Astrocyte of the spinal cord (primary cell): ENCODE measurements at places on chromosomes 12 and 14.

DNA sequence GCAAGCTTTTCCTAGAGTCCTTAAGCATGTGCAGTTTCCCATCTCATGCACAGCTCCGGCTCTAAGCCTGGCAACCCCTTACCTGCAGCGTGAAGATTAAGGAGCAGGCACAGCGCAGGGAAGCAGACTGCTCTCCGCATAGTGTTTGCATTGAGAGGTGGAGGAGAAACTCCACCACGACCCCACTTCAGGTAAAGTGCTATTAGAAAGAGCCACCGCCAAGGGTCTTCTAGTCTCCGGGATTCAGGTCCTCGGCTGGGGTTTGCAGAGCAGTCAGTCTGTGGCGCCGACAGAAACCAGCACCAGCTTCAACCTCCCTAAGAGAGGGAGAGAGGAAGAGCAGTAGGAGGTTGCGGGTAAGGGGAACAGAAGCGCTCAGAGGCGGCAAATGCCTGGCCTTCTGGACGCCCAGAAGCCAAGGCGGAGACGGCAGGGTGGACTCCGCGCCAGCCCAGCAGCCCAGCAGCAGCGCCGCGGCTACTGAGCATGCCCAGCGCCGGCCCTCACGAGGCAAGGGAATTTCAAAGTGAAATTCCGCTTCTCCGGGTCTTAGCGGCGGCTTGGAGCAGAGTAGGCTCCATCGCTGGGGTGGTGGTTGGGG lies at the start of gene PTPRR:
Gene PTPRR (minus strand): TSS at position 488 of the 601 bp plus-strand sequence. CDS start 348 bp downstream, at position 140.
- no peak for DNase-seq

- no peak for DNase-seq
Observed at GRCh38 chr12:112214064-112214463, 88.7 kb downstream of the TRAFD1 start.

GRCh38 chr12:83198291-83199015 lies 511.7 kb downstream of the TMTC2 start:
- no peak for DNase-seq

- DNase-seq = no peak
Observed at GRCh38 chr12:54762390-54762789, 91.9 kb upstream of the MUCL1 start.

GRCh38 chr14:22472935-22473854 lies 115.8 kb downstream of the DAD1 start:
- DNase-seq = peak; percentile 69

DNA sequence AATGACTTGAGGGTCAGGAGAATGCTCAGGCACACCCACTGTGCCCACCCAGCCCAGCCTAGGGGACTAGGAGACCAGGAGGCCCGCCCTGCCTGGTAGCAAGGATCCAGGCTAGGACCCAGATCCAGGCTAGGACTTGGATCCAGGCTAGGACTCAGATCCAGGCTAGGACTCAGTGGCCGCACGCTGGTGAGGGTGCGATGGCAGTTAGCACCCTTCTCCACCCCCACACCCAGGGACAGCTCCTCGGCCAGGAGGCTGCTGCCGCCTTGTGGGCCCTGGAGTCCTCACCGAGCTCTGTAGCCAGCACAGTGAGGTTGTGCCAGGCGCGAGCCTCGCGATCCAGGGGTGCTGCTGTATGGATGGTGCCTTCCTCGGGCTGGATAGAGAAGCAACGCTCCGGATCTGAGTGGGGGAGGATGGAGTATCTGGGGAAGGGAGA lies 5.1 kb downstream of the CDH24 start:
- DNase-seq = no peak

GRCh38 chr14:72301352-72301751 lies 369.1 kb downstream of the RGS6 start:
- no peak for DNase-seq

DNA sequence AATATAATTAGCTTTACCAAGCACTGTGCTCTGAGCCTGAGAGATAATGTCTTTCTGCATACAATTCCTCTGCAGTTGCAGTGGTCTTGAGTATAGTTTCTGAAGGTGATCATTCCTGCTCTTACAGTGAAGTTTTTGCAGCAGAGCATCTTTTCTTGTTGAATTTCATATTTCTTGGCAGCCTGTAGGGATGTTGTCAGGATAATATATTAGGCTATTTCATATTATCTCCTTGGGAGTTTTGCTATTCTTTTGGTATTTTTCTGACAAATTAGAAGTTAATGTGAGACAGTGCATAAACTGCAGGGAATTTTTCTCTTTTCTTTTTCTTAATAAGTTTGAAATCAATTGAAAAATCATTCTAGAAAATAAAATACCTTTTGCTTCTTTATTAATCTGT lies 1502.6 kb upstream of the FLRT2 start:
- no peak for DNase-seq

- peak; percentile 57 for DNase-seq
Observed at GRCh38 chr12:46942579-46942978, 116.8 kb upstream of the SLC38A4 start.

DNA sequence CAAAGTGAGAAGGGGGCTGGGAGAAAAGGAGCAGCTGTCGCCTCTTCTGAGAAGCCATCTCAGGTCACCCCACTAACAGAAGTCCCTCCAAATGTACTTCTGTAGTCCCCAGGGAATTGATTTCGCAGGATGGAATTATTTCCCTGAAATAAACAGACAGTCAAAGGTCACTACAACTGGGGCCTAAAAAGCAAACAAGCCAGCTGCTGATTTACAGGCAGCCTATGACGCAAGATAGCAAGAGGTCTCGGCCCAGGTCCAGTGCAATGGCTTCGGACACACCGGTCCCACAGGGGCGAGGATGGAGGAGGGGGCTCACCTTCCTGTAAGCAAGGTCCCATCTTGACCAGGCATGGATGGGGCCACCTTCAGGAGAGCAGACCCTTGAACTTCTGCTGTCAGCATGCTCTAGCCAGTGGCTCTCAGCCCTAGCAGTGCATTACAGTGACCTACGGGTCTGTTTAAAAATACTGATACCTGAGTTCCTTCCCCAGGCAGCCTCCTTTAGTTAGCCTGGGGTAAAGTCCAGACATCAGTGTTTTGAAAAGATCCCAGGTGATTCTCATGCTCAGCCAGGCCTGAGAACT lies 18.1 kb downstream of the NUAK1 start:
- no peak for DNase-seq

GRCh38 chr14:35420036-35420811 lies 15.7 kb upstream of the NFKBIA start:
- DNase-seq = peak; percentile 71

DNA sequence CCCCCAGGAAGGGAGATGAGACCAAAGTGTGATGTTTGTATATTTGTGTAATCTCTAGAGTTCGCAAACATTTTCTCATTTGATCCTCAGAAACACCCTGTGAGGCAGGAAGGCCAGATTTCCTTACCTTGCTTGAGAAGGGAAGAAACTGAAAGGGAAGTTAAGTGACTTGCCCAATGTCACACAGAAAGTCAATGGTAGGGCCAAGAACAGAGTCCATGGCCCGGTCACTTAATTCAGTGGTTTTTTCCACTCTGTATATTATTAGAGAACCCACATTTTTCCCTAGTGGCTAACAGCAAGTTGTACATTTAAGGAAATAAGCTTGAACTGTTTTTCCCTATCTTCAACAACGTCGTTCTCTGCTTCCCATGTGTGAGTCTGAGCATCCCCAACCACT lies 25.6 kb upstream of the CHPT1 start:
- DNase-seq = no peak

- no peak for DNase-seq
Observed at GRCh38 chr12:132246997-132247717, 82.2 kb downstream of the GALNT9 start.

DNA sequence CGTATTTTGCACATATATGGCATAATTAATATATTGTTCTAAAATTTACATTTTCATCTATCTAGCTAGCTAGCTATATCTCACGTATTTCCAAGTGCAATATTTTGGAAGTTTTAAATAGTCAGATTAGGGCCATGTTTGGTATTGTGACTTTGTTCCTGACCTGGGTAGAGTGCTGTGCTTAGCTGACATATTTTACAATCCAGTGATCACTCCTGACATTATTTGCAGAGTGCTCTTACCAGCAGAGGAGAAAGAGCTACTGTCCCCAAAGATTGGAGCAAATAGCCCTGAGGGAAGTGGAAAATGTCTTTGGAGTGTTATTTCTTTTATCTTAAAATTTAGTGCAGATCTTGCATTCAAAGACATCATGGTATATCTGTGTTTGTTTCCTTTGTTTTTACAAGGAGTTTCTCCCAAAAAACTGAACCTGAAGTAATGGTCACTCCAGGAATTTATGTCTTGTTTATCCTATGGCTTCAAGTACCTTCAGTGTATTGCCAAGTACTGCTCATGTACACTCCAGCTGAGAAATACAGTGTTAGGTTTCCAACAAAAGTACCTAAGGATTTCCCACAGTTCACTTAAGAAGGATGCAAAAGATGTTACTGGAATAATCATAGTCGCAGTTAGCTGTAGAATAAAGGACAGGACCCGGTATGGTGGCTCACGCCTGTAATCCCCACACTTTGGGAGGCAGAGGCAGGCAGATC lies 49.4 kb upstream of the PSMA6 start:
- DNase-seq = no peak

DNA sequence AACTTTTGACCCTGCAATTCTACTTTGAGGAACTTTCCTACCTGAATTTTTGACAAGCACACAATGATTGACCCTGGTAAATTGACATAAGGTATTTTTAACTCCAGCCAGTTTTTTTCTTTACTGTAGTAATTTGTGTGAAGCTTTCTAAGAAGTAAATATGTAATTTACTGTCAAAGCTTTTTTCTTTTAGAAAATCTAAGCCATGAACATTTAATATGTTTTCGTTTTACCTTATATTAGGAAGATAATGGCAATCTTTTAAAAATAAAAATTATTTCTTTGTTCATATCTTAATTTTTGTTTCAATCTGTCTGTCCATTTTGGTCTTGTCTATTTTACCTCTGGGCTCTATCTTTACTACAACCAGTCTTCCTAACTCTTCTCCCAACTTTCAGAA lies 279.9 kb downstream of the FBXL14 start:
- no peak for DNase-seq

GRCh38 chr12:57153415-57153997 lies 6.1 kb upstream of the LRP1-AS start:
- DNase-seq = no peak

DNA sequence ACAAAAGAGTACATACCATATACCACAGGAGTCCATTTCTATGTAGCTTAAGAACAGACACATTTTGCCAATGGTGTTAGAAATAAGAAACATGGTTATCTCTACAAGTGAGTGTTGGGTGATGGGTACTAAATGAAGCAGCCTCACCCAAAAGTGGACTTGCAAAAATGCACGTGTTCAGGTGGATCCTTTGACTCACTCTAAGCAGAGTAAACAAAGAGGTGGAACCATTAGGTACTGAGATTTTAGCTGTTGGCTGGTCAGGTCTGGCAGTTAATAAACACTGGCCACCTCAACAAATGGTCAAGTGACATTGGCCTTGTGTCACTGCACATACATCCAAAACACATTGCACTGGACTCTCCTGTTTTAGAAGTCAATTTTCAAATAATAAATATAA lies 27.6 kb downstream of the EVL start:
- no peak for DNase-seq

GRCh38 chr14:21891921-21892320 lies 218.3 kb upstream of the OR4E1 start:
- DNase-seq = no peak

DNA sequence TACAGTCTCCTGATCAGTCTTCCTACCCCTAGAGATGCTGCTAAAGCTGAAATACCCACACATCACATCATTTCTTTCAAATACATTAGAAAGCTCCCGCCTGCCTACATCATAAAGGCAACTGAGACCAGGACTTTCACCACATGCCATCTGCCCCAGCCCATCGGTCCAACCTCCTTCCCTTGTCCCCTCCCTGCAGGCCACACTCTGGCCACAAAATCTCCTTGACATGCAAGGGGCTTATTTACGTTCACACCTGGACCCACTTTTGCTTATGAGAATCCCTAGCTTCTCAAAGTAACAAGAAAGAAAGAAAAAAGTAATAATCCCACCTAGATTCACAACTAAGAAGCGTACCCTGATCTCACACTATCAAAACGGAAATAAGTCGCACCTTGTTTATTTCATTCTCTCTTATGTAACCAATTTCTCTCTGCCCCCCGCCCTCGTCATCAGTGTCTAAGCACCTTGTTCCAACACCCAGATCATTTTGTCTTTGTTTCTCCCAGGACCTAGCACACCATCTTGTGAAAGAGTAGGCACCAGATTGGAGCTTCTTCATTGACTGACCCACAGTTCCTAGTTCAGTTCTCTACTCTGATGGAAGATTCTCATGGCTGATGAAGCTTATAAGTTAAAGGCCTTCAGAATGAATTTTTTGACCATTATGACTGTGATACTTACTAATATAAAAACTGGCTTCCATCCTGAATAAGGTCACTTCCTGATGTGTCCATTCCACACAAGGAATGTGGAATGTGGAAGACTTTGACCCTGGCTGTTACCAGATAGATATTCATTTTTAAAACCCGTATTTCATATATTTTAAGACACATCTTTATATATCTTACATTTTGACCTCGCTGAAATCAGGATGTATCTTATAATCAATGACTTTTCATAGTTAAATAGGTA lies 7.7 kb downstream of the WSB2 start:
- DNase-seq = no peak
